ENCODE measurements at places on chromosomes 6 and 20.

DNA sequence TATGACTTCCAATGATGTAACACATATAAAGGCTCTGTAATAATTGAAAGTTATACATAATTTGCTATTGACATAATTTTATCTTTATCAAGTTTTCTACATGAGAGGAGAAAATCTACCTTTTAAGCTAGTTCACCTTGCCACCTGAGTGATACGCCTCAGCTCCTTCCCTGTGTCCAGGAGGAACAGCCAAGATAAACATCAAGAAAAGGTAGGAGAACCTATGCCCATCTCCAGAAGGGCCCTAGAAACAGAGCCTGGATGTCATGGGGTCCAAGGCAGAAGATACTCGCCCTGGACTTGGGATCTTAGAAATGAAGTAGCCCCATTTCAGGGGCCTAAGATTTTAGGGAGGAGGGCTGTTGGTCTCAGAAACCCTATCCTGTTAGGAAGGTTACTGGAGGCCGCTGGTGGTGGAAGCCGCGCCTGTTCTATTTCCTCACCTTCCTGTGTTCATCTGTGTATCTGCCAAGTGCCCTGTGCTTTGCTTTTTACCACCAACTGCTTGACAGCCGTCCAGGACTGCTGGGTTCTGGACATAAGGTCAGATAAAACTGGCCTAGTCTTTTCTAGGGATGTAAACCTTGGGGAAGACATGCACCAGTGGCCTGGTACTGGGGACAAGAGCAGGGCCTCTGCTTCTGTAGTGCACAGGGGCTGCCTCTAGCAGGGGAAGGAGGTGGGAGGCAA lies 178.5 kb downstream of the ARID1B start:
- DNase-seq: no peak

GRCh38 chr20:57664476-57664875 lies 44.2 kb upstream of the ZBP1 start:
- DNase-seq: no peak

GRCh38 chr6:49570474-49571079 lies 20.1 kb downstream of the C6orf141 start:
- no peak for DNase-seq

DNA sequence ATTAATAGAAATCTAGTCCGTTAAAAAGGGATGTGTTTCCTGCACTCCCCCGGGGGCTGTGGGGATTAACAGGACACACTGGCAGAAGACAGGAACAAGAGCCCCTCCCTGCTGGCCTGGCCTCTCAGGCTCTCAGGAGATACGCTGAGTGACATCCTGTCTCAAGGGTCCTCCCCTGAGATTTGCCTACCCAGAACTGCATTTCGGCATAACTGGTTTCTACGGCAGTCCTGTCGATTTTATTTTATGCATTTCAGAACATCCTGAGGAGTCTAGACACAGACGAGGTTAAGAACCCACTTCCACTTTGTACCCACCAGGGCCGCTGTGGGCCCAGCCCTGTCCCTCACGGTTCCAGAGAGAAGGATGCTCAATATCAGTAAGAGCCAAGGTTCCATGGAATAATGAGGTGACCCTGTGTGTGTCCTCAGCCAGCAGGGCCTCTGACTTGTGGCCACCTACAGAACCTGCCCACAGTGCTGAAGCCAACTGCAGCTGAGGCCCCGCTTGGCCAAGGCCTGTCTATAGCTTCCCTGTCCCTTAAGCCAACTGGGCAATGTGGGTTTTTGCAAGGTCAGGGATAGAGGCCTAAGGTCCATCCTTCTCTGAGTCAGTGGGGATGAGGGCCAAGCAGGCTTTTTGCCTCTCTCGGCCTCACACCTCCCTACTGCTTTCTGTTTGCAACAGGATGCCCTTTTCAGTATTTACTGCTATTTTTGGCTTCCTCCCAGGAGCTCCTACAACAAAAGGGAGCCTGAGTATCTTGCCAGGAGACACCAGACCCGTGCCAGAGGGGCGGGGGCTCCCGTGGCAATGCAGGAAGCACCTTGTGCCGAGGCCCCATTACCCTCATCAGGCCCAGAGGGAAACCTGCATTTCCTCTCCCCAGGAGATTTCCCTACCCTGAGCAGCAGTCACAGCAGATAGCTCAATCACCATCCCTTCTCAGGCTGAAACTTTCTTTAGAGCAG lies 14.7 kb downstream of the UQCC2 start:
- no peak for DNase-seq

DNA sequence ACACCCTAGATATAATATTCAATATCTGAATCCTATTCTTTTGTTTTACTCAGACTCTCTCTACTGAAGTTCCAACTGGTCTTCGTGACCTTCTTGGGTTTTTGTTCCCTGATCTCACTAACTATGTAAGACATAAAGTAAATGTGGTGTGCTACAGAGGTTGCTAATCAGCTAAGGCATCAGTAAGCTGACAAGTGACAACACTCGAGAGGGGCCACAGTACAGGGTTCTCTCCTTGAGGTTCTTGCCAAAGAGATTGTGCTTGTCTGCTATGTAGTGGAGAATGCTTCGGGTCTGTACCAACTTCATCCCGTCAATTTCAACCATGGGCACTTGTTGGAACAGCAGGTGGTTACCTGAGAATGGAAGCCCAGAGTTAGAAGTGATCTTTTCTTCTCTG lies 9.9 kb downstream of the GSTA4 start:
- DNase-seq: no peak

DNA sequence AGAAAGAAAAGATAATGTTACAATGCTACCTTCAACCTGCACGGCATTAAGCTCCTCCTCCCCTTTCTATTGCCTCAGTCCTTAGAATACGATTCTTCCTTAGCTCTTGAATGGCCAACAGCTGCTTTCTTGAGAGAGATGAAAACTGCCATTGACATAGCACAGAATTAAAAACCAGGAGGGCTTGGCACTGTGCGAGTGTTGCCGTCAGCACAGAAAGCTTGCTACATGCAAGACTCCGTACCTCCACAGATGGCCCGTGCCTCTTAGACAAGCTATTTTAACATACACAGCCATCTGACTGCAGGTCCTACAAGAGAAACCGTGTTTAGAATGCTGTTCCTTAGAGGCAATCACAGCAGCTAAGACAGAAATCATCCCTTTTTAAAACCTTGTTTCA lies 51.7 kb downstream of the ALDH5A1 start:
- no peak for DNase-seq

DNA sequence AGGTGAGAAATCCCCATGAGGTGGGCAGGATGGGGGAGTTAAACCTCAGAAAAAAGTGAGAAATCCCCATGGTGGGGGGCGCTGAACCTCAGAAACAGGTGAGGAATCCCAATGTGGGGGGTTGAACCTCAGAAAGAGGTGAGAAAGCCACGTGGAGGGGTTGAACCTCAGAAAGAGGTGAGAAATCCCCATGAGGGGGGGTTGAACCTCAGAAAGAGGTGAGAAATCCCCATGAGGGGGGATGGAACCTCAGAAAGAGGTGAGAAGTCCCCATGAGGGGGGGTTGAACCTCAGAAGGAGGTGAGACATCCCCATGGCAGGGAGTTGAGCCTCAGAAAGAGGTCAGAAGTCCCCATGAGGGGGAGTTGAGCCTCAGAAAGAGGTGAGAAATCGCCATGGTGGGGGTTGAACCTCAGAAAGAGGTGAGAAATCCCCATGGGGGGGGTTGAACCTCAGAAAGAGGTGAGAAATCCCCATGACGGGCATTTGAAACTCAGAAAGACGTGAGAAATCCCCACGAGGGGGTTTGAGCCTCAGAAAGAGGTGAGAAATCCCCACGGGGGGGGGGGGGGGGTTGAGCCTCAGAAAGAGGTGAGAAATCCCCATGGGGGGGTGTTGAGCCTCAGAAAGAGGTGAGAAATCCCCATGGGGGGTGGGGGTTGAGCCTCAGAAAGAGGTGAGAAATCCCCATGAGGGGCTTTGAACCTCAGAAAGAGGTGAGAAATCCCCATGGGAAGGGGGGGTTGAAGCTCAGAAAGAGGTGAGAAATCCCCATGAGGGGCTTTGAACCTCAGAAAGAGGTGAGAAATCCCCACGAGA lies 14.3 kb upstream of the GOPC start:
- DNase-seq: peak; percentile 26

GRCh38 chr20:45100563-45101245 lies at the start of gene KCNS1:
Gene KCNS1, minus strand, starts transcription at chr20:45101127. Its CDS starts 1,891 bp downstream, at chr20:45099236.
- DNase-seq: no peak

All from activated T-cell treated with anti-CD3 and anti-CD28 coated beads, Interleukin-2, amount 50 U/mL, for 48 hours (primary cell).